Activated CD4-positive, alpha-beta T cell treated with anti-CD3 and anti-CD28 coated beads, Interleukin-2, amount 50 U/mL, for 1 hour (primary cell): ENCODE measurements at places on chromosomes 3 and 15.

GRCh38 chr15:45228931-45229330 is 23.1 kb upstream of the SLC28A2 start:
- no peak for DNase-seq

DNA sequence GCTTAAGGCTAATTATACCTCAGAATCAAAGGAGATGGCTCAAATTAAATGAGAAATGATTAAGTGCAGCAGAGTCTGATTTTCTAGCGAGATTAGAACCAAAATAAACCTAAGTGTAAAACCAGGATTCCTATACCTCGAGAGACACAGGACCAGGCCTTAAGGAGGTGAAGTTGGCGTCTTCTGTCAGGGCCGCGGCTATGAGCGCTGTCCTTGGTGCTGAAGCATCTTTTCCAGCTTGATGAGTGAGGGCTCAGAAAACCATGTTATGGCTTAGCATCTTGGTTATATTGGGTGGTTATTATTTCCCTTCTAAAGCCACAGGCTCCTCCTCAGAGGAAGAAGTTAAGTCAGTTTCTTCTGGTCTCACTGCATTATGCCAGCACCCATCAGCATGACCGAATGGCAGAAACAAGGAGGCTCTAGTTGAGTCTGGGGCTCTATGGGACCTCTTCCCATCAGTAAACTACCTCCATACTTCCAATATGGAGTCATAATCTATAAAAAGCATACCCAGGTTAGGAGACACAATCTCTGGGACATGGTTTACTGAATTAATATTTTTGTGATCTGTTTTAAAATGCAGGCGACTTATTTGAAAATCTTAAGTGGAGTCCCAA is 120.1 kb upstream of the NMNAT3 start:
- no peak for DNase-seq

- no peak for DNase-seq
Measured at GRCh38 chr15:90074916-90075315, 27.4 kb downstream of the IDH2 start.

GRCh38 chr3:196643201-196643749 is 3.8 kb downstream of the NRROS start:
- DNase-seq = no peak

- no peak for DNase-seq
Measured at GRCh38 chr3:70882104-70882503, 569.7 kb upstream of the MDFIC2 start.

DNA sequence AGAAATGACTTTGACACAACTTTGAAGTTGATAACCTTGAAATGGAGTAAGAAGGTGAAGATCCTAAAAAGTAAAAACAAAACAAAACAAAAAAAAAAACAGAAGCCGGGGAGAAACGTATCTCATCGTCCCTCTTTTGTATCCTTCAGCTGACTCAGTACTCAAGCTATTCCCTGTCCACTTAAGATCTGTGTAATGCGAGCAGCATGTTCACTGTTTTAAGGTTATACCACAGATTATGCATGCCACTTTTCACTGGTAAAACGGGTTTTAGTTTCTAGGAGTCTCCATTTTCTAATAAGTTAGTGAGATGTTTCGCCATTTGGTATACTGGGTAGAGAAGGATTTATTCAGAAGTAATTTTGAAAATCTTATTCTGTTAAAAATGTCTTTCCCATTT is 324.3 kb downstream of the FEZF2 start:
- DNase-seq = no peak

- DNase-seq = no peak
Measured at GRCh38 chr3:45011756-45012508, 14.2 kb upstream of the CLEC3B start.

GRCh38 chr3:18556503-18557135 is 131.5 kb upstream of the SATB1 start:
- peak; percentile 22 for DNase-seq

GRCh38 chr3:22373182-22373581 is 622.2 kb upstream of the ZNF385D start:
- no peak for DNase-seq

GRCh38 chr3:178507507-178508442 is 28.5 kb upstream of the KCNMB2 start:
- DNase-seq = no peak

DNA sequence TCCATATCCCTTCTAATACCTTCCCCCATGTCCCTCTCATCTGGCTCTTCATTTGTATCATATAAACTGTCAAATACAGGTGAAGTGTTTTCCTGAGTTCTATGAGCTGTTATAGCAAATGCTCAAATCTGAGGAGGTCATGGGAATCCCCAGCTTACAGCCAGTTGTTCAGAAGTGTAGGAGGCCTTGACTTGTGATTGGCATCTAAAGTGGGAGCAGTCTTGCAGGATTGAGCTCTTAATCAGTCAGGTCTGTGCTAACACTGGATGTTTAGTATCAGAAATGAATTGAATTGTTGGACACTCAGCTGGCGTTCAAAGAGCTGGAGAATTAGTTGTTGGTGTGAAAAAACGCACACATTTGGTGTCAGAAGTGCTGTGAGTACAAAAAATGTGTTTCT is 65.0 kb downstream of the IFT57 start:
- no peak for DNase-seq

DNA sequence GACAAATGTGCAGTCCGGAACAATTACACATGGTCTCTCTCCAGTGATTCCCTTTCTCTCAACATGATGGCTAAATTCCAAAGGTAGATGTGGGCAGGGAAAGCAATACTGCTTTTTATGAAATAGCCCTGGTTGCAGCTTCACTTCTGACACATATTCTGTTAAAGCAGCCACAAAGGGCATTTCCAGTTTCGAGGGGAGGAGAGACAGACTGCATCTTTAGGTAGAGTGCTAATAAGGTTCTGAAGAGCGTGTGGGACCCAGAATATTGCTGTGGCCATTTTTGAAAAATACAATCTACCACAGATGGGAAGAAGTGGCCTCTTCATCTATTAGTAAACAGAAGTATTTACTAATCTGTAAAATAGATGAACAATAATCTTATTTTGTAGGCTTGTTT is 139.3 kb upstream of the PEX5L start:
- no peak for DNase-seq

DNA sequence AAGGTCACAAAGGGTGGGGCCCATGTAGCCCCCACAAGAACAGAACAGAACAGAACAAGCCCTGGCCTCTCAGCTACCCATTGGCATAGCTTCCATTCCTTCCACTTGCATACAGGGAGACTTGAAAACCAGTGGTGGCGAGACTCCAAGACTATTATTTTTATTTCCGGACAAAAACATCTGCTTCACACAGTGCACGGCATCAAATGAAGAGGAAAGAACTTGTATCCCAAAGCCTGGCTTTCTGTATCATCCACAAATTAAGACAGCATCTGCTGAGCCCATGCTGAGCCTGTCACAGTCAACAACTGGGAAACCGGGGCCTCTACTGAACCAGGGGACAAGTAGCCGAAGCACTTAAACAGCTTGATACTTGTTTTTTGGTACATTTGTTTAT is 56.0 kb downstream of the CLEC3B start:
- no peak for DNase-seq

- DNase-seq = no peak
Measured at GRCh38 chr15:51121118-51121517, 26.4 kb upstream of the TNFAIP8L3 start.

DNA sequence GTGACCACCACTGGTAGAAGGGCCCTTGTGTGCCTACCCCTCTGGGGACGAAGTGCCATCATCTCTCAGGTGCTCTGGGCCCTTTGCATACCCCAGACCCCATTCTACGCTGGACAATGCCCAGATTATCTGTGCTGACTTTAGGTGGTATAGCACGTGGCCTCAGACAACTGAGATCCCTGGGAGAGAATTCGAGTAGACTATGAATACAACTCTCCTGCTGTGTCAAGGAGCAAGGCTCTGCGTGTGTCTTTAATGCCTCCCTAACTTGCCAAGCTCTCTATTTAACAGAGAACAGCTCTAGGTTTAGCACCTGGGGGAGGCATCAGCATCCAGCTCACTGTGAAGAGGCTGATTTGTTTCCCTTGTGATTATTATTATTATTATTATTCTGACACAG is 29.1 kb downstream of the FAM3D start:
- DNase-seq = no peak

DNA sequence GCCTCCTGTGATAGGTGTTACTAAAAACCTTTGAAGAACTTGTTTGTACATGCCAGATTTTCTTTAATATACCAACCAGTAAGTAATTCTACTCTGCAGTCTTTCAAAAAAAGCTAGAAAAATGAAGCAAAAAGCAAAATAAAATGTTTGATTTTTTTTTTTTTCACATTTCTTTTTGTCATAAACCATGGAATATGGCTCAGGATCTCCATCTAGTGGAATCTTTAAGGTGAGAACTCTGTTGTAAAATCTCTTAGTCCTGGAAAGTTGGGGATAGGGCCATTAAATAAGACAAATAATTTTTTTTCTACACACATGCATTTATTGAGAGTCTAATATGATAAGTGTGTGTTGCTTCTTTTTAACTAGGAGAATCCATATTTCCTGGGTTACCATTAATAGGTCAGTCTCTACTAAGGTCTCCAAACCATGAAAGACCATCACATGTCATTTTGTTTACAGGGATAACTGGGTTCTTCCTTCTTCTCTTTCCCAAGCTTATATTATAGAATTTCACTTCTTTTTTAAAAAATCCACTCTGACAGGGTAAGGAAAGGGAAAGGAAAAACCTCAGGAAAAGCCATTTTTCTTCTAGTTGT is 84.6 kb downstream of the SLC9A9 start:
- DNase-seq = no peak

GRCh38 chr3:30122359-30122758 is 484.0 kb upstream of the TGFBR2 start:
- DNase-seq = no peak

DNA sequence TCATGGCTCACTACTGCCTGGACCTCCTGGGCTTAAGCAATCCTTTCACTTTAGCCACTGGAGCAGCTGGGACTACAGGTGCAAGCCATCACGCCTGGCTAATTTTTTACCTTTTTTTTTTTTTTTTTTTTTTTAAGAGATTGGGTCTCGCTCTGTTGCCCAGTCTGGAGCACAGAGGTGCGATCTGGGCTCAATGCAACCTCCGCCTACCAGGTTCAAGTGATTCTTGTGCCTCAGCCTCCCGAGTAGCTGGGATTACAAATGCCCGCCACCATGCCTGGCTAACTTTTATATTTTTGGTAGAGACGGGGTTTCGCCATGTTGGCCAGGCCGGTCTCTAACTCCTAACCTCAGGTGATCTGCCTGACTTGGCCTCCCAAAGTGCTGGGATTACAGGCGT is 50.7 kb upstream of the MELTF start:
- no peak for DNase-seq

GRCh38 chr15:40500568-40501330 is 30.0 kb downstream of the CHST14 start:
- DNase-seq = no peak

GRCh38 chr3:45929042-45929679 is 14.1 kb upstream of the CXCR6 start:
- DNase-seq = peak; percentile 66

- no peak for DNase-seq
Measured at GRCh38 chr3:139261754-139262586, 81.8 kb upstream of the MRPS22 start.

DNA sequence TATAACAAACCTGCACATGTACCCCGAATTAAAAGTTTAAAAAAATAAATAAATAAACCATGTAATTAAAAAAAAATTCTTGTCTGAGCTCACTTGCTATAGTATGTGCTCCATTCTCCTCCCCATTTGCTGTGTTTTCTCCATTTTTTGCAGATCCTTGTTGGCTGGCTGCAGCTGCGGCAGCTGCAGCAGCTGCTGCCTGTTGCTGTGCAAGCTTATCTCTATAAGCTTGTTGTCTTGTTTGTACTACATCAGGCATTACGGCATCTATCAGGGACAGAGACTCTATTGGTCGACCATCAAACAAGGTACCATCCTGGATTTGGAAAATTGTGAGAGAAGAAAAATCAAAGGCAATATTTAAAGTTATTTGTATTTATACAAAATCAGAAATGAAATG is 145.9 kb downstream of the TBL1XR1 start:
- no peak for DNase-seq

GRCh38 chr3:2247831-2248230 is 149.2 kb downstream of the CNTN4 start:
- no peak for DNase-seq

DNA sequence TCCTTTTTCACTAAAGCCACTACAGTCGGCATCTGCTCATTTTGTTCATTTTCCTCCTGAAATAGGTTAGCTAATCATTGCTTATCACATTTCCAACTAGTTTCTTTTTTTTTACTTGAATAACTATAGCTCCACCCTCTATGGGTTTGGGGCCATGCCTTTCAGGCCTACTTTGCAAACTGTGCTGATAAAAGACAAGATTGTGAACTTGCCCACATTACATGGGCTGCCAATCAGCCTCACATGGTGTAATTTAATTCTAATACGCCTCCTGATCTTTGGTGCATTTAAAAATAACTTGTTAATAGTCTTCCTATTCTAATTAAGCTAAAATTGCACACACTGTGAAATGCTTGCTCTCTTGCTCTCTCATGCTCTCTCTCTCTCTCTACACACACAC is 90.5 kb downstream of the TGFBR2 start:
- no peak for DNase-seq

GRCh38 chr3:97430601-97431000 is 334.0 kb upstream of the ARL6 start:
- DNase-seq = no peak

DNA sequence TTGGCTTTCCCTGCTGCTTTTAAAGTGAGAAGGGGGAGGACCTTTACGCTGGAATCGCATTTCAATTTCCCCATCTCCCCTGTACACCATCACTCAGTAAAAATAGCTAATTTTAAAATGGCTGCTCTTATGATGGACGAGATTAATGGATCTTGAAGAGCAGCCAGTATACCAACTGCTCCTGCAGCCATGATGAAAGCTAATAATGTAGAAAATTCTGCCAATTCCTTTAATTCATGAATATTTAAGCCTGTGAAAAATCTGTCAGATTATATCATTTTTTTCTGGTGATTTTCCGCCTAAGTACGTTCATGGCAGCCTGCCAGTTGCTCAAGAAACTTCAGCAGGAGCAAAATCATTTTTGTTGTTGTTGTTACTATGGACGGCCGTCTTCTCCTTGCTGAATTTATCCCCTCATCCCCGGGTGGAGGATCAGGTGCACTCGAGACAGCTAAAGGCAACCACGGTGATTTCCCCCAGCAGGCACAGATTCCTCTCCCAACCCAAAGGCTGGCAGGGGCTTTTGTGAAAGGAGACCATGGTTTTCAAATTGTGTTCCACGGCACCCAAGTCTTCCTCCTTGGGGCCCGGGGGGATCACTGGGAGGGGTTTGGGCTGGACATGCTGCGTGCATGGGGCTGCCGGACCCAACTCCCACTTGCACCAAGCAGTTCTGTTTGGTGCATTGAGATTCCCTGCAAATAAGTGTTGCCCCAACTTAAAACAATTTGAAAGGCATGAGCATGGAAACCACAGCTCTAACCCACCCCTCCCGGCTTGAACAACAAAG is 289.6 kb downstream of the UACA start:
- DNase-seq = no peak

GRCh38 chr3:117499189-117499870 is 789.8 kb downstream of the TUSC7 start:
- no peak for DNase-seq
